ENCODE measurements at places on chromosomes 3 and 15.

DNA sequence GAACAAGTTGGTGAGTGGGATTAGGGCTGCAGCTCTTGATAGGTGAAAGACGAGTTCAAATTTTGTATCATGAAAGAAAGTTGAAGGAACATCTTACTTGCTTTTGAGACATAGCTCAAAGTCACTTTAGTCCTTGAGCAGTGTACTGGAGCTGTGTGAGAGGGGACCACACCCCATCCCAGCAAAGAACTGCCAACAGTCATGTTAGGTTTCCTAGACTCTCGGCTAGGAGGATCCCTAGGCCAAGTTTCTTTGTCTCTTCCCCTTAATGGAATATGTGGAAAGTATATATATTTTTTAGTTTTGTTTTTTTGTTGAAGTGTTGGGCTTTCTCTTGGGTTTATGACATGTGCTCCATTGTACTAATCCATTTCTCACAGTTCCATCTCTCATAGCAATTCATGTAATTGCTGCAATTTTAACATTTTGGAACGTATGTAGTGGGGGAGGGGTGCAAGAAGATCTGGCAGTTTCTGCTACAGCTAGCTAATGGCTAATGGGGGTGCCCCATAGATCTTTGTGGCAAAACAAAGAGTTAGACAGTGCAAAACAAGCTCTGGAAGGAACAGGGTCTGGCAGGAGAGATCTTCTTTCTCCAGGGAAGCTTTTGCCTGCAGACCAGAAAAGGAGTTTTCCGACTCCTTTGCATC is 25.1 kb downstream of the TLNRD1 start:
- DNase-seq = no peak

DNA sequence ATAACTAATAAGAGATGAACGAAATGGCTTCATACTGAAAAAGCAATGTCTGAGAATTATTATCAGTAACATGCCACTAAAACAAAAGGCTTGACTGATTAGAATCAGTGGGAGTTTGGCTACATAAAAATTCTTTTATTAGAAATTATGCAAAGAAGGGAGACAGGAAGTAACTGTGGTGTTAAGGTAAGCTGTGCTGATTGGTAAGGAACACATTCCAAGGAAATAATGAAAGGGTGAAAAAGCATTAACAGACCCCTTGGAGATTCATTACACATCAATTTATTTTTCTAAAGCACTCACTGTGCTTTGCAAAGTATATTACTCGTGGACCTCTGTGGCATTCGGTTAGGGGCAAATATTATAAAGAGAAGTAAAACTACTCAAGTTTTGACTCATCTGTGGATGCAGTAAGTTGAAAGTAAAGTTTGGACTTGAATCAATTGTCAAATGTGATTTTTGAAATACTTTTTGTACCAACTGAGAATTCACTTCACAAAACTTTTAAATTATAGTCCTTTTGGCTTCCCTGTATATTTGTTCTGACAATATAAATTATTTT is 176.1 kb upstream of the ZPLD1 start:
- DNase-seq = no peak

DNA sequence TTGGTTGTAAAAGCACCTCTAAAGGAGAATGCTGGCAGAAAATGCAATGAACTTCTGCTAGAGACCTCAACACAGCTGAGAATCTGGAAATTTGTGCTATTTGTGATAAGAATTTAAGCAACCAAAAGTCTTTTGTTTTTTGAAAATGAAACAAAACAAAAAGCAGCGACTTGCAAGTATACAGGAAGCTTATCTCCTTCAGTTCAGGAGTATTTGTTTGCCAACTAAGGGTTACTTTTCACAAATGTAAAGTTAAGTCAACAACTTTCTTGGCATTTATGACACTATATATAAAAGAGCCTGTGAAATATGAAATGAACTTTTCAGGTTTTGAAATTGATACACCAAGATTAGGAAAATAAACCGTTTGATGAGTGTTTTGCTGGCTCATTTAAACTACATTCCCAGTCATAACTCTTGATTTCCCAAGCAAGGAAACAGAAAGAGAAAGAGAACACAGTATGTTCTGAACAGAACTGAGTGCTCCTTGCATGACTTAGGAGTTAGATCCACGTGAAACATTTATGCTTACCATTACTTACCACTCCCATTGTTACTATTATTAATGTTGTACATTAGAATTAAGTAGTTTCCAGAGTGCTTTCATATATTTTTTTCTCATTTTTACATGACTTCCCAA is 92.3 kb upstream of the COL8A1 start:
- DNase-seq = no peak

DNA sequence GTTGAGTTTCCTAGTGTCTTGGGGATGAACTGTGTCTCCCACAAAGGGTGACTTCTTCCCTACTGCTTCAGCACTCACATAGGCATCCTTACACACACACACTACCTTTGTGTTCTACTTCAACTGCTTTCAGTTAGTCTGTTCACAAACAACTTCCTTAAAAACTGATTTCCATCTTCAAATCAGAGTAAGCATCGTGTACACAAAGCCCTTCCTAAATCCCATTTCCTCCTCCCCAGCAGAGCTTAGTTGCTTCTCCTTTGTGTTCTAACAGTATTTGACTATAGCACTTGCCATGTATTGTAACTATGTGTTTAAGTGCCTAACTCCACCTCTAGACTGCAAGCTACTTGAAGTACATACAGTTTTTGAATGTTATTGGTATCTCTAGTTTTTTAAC is 71.7 kb downstream of the TNIK start:
- DNase-seq = no peak

- no peak for DNase-seq
Measured at GRCh38 chr3:164360738-164361406, 717.4 kb downstream of the SI start.

DNA sequence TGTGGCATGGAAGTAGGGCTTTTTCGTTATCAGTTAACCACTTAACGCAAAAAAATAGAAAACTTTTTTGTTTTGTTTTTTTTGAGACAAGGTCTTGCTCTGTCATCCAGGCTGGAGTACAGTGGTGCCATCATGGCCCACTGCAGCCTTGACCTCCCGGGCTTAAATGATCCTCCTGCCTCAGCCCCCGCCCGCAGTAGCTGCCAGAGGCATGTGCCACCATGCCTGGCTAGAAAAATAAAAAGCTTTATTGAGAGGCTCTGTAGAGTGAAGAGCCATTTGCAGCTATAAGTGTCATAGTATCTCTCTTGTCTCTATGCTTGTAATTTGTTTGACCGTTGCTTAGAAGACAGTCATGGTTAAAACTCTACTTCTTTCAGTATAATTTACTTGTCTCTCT is 13.5 kb downstream of the PPP4R2 start:
- DNase-seq = no peak

GRCh38 chr15:98896802-98897732 is 110.5 kb downstream of the PGPEP1L start:
- no peak for DNase-seq

GRCh38 chr15:50798684-50799083 is 33.2 kb upstream of the SPPL2A start:
- DNase-seq = no peak
